ENCODE measurements at places on chromosomes 6 and 20.

DNA sequence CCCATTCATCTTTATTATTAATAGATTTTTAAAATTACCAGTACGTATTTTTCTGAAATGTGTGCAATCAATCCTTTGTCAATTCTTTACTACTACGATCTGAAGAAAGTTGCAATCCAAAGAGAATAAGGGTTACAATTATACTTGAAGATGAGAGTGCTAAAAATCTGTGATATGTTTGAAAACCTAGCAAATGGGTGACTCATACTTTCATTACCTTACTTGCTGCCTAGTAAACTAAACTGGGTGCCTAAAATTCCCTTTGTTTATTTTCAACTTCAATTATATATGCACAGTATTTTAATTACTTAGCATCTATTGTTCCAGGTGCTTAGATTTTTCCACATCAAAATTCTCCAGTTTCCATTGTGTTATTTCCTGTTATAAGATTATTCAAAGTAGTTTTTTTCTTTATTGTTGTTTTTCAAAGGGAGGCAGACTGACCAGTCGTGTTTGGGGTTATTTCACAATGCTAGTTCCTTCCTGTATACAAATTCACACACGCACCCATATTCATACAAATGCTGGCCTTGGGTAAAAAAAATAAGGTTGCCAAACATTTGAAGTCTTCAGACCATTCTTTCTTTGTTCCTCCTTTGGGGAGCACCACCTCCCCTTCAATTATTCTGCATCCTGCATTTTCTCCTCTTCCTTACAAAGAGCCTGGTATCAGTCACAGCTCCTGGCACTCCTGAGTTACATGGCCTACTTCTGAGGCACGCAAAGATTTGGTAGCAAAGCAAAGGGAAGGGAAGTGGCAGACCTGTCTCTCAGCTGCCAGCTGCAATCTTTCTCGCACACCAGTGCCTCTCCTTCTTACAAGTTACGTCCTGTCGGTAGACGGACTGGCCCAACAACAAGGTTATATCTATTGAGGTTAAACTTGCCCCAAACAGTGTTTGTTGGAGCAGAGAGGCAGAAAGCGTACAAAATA, 16.2 kb upstream of the FAM135A start:
- DNase-seq, result no peak

- DNase-seq, result no peak
These were observed 170.9 kb downstream of the HIVEP2 start for GRCh38 chr6:142773859-142774648.

GRCh38 chr20:16212790-16213189, 360.5 kb downstream of the KIF16B start:
- no peak for DNase-seq

GRCh38 chr20:48120120-48120519, 334.8 kb upstream of the SULF2 start:
- no peak for DNase-seq

GRCh38 chr6:158285656-158286021, 26.6 kb upstream of the TULP4 start:
- no peak for DNase-seq

DNA sequence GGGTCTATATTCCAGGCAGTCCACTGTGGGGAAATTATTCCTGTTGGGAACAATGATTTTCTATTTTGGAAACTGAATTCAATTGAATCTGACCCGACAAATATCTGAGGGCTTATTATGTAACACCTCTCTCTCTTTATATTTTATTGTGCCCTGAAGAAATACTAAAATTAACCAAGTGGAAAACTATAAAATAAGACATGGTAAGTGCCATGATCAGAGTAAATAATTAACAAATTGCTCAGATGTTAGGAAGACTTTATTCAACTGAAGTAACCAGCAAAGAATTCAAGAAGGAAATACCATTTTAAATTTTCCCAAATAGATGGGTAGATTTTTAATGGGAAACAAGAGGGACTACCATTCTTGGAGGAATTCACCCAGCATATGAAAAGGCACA, 632.9 kb downstream of the MAFB start:
- DNase-seq, result no peak

GRCh38 chr20:53306192-53306805, 287.3 kb downstream of the ZNF217 start:
- no peak for DNase-seq

- DNase-seq, result no peak
These were observed 37.2 kb downstream of the CPXM1 start for GRCh38 chr20:2763186-2763585.
